ENCODE measurements at places on chromosomes 12 and 14.

DNA sequence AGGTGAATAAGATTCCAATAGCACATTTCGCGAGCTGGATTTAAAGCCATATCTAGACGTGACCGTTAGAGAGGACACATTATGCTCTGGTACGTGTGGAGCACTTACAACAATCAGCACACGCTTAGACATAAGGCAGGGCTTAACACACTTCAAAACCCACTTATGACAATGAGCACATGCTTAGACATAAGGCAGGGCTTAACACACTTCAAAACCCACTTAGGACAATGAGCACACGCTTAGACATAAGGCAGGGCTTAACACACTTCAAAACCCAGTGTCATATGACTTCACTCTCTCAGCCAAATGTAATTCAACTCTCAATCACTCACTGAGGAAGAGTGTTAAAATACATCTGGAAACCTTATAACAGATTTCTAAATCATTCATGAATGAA is 11.2 kb upstream of the PLD4 start:
- H3K4me3 ChIP-seq = no peak overlapping the region
- no peaks in the 10 kb centered on the region for H3K4me1 ChIP-seq
- no peak for DNase-seq
- peaks cover 24% of the 10 kb centered on the region for H3K27me3 ChIP-seq

DNA sequence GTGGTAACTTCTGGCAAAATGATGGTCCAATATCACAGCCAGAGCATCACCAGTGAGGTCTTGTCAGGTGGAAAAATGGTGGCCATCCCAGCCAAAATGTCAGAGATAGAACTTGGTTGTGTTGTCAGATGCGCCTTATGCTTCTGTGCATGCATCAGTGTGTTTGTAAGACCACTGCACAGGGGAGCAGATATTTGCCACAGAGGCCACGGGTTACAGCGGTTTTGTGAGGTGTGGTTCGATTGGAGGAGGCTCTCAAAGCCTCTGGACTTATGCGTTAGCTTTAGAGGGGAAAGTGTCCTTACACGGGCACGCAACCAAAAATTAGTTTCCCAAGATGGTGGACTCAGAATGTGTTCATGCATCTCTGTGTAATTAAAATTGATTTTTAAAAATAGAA is 243.8 kb downstream of the ADGRD1 start:
- H3K4me3 ChIP-seq = no peak overlapping the region
- no peak overlapping the region for H3K27ac ChIP-seq
- DNase-seq = no peak
- H3K4me1 ChIP-seq = no peaks in the 10 kb centered on the region
- H3K27me3 ChIP-seq = no peaks in the 10 kb centered on the region

DNA sequence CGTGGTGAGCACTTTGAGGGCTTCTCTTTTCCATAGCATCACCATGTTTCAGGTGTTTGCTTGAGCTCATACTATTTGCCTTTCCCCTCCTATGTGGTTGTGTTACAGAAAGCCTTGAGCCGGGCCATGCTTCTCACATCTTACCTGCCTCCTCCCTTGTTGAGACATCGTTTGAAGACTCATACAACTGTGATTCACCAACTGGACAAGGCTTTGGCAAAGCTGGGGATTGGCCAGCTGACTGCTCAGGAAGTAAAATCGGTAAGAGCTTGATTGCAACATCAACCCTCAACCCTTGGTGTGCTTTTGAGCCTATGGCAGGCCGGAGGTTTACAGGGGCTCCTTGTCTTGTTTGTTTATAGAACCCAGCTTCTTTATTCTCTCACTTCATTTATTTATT is 8.1 kb downstream of the LETMD1 start:
- no peak for DNase-seq
- peaks cover 63% of the 10 kb centered on the region for H3K36me3 ChIP-seq
- H3K4me1 ChIP-seq = no peaks in the 10 kb centered on the region
- H3K27me3 ChIP-seq = no peaks in the 10 kb centered on the region

DNA sequence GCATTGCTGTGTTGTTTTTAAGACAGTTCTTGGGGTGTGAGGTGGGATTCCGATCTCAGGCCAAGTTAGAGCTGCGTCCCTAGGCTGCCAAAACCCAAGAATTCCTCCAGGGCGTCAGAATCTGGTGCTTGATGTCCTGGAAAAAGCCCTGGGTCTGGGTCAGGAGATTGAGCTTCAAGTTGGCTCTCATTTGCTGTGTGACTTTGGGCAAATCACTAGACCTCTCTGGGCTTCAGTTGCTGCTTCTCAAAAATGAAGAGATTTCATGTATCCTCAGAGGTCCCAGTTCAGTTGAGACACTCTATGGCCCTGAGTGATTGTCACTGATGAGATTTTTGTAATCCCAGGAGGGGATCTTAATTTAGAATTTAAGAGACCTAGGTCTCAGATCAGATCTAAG is 1.9 kb downstream of the WSCD2 start:
- no peak for DNase-seq
- no peaks in the 10 kb centered on the region for H3K36me3 ChIP-seq
- no peak overlapping the region for H3K27ac ChIP-seq
- peaks cover 14% of the 10 kb centered on the region for H3K4me1 ChIP-seq
- H3K27me3 ChIP-seq = peaks cover 39% of the 10 kb centered on the region
- H3K4me3 ChIP-seq = no peak overlapping the region

- no peak overlapping the region for H3K27ac ChIP-seq
- no peak for DNase-seq
- no peaks in the 10 kb centered on the region for H3K27me3 ChIP-seq
- no peaks in the 10 kb centered on the region for H3K36me3 ChIP-seq
Observed at GRCh38 chr12:27535318-27535717, 11.3 kb downstream of the PPFIBP1 start.

GRCh38 chr14:27995691-27996090 is 770.9 kb upstream of the FOXG1 start:
- no peak overlapping the region for H3K4me3 ChIP-seq
- no peaks in the 10 kb centered on the region for H3K27me3 ChIP-seq
- H3K36me3 ChIP-seq = no peaks in the 10 kb centered on the region

- peak; percentile 68 for DNase-seq
- no peak overlapping the region for H3K4me3 ChIP-seq
- no peaks in the 10 kb centered on the region for H3K36me3 ChIP-seq
- peaks cover 2% of the 10 kb centered on the region for H3K4me1 ChIP-seq
Observed at GRCh38 chr14:103186909-103187586, 63.8 kb downstream of the TNFAIP2 start.

Data from transverse colon (tissue), 4 donors.